ENCODE measurements at places on chromosomes 16 and 17.

DNA sequence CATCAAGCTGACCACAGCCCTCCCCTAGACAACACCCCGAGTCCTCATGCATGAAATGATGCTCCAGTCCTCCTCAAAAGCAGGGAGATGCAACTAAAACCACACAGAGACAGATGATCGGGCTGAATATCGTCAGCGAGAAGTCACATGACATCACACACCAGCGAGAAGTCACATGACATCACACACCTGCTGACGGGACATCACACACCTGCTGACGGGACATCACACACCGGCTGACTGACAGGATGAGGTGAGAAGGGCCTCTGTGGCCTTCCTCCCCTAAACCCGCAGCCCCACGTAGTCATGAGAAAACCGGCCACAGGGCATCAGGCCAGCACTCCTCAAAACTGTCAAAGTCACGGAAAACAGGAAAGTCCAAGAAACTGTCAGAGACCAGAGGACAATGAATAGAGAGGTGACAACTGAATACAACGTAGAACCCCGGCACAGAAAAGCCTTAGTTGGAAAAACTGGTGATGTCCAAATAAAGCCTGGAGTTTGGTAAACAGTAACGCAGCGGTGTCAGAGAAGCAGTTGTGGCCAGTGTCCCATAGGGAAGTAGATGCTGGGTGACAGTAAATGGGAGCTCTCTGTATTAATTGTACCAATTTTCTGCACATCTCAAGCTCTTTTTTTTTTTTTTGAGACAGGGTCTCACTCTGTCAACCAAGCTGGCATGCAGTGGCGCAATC, 14.3 kb downstream of the LITAF start:
- DNase-seq = no peak

GRCh38 chr17:31095236-31096105, 694 bp downstream of the NF1 start:
- no peak for DNase-seq

DNA sequence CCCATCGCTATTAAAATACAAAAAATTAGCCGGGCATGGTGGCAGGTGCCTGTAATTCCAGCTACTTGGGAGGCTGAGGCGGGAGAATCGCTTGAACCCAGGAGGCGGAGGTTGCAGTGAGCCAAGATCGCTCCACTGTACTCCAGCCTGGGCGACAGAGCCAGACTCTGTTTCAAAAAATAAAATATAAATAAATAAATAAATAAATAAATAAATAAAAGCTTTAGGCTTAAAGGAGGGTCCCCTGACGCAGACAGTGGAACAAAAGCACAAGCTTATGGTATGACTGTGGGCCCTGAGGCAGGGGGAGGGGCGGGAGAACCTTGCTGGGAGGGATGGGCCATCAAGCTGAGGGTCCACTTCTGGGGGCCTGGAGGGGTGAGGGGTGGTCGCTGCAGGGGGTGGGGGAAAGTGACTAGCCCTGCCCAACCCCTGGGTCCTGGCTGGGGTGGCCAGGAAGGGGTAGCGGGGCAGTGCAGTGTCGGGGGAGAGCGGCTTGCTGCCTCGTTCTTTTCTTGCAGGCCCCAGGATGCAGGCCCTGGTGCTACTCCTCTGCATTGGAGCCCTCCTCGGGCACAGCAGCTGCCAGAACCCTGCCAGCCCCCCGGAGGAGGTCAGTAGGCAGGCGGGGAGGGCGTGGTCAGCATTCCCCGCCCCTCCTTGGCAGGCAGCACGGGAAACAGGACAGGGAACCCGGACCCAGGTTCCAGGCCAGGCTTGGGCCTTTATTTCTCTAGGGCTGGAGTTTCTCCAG, 4.7 kb downstream of the SERPINF1 start:
- DNase-seq = no peak

DNA sequence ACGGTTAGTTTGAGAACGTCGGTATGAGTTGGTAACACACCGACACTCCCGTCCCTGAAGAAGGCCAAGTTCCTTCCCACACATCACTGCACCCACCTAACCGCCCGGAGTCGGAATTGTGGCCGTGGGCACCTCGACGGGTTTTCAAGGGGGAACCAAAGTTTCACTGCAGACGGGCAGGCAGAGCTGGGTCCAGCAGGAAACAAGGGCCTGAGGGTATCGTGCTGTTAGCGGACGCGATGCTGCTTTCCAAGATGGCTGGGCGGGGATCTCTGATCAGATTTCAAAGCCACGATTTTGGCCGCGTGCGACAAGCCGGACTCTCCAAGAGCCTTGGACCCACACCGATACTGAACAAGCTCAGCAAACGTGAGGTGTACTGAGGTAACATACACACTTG, 82.3 kb upstream of the DOC2B start:
- no peak for DNase-seq

GRCh38 chr16:1107731-1108130, 11.7 kb upstream of the C1QTNF8 start:
- DNase-seq = no peak

Measured in fibroblast of skin of left quadriceps (primary cell).